ENCODE measurements at places on chromosomes 4 and X. TPM values are rescaled to one million over a fixed set of nuclear protein-coding genes. Genes with fewer than 3 reads are reported as not detected.

Gene GABRG1
- total RNA-seq, result not detected

Gene STARD8
- 8.7 TPM for total RNA-seq

Gene TEX13B
- total RNA-seq, result 0.12 TPM

Gene RIBC1
- 0.66 TPM for total RNA-seq

Gene EVC2
- 10.0 TPM for total RNA-seq

Gene TMEM31
- total RNA-seq, result not detected

Gene GAGE12C
- not detected for total RNA-seq

Gene NAA11
- total RNA-seq, result not detected

Gene GAK
- total RNA-seq, result 66.0 TPM

Gene NXF2B
- not detected for total RNA-seq

Gene SLC16A2
- 14.4 TPM for total RNA-seq

Gene CFAP47
- 0.12 TPM for total RNA-seq

Gene ZNF157
- total RNA-seq, result 0.12 TPM

Gene CD99
- 82.6 TPM for total RNA-seq

Gene RAB41
- total RNA-seq, result not detected

Gene DRP2
- 1.7 TPM for total RNA-seq

Gene UNC5C
- total RNA-seq, result under 0.01 TPM

Gene SULT1B1
- total RNA-seq, result 0.12 TPM

Gene PARM1
- 0.66 TPM for total RNA-seq

Gene GPAT3
- 30.2 TPM for total RNA-seq

Gene AREG
- total RNA-seq, result 0.11 TPM

Gene DCHS2
- total RNA-seq, result 0.11 TPM

Gene NAP1L2
- 3.9 TPM for total RNA-seq

Gene MAEA
- total RNA-seq, result 61.9 TPM

Gene CDX4
- total RNA-seq, result not detected

Gene SCD5
- total RNA-seq, result 3.7 TPM

Gene AFF2
- total RNA-seq, result 0.22 TPM

Gene ZDHHC15
- total RNA-seq, result 0.11 TPM

Gene MGARP
- 3.1 TPM for total RNA-seq

Gene RAB9B
- 3.2 TPM for total RNA-seq

Gene ZFX
- 91.0 TPM for total RNA-seq

Gene CCDC110
- 2.0 TPM for total RNA-seq

Gene CACNA1F
- total RNA-seq, result not detected

Gene HSFX4
- not detected for total RNA-seq

Gene SPANXA2
- total RNA-seq, result not detected

Gene PNMA6A
- 3.5 TPM for total RNA-seq

Gene SEC24B
- 12.4 TPM for total RNA-seq

Gene CAPN6
- total RNA-seq, result under 0.01 TPM

Gene GAGE2A
- total RNA-seq, result not detected

Gene RNF175
- total RNA-seq, result 0.11 TPM

Gene BEX1
- 4.4 TPM for total RNA-seq

Gene CYLC1
- not detected for total RNA-seq

Gene PIN4
- 4.6 TPM for total RNA-seq

Gene APBB2
- 46.8 TPM for total RNA-seq

Gene LEF1
- 0.33 TPM for total RNA-seq

Gene UGT2B7
- total RNA-seq, result not detected

Gene TGIF2LX
- not detected for total RNA-seq

Gene TIGD2
- total RNA-seq, result 12.5 TPM

Gene AKAP4
- not detected for total RNA-seq

Gene RHOXF1
- not detected for total RNA-seq

Gene ZNF630
- total RNA-seq, result 1.5 TPM

Gene GPR173
- 3.1 TPM for total RNA-seq

Gene KLHL5
- 138 TPM for total RNA-seq

Gene NALF2
- total RNA-seq, result not detected

Gene CENPVL2
- not detected for total RNA-seq

Gene H2BW2
- total RNA-seq, result not detected

Gene F8A2
- total RNA-seq, result not detected

Gene PCSK1N
- total RNA-seq, result 2.9 TPM

Gene ESX1
- not detected for total RNA-seq

Data from uterine smooth muscle cell (primary cell).